Calu3 (cell line): ENCODE measurements at places on chromosomes 13 and 19. TPM values are rescaled to one million over a fixed set of nuclear protein-coding genes. Genes with fewer than 3 reads are reported as not detected.

Gene VSTM1
- not detected in 2 replicates for total RNA-seq

DNA sequence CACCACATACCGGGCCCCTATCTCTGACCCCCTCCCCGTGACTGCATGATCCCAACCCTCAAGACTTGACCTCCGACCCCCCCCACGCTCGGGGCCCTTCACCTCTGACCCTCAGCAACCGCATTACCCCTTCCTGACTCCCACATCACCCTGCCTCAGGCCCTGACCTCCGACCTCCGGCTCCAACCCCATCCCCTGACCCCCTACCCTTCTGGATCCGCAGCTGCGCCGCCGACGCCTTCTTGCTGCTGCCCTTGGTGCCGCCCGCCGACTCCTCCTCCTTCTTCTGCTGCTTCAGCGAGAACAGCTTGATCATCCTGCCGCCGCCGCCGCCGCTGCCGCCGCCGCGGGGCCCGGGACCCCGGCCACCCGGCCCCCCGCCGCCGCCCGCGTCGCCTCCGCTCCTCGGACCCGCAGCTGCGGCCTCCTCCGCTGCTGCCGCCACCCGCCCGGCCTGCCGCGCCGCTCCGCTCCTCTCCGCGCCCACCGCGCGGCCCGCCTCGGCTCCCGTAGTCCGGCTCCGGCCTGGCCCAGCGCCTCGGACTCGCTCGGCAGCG lies at the start of gene UBE2M:
TSS of gene UBE2M (minus strand) at position 546 of the 557 bp plus-strand sequence. CDS start at position 316, 230 bp downstream.
- H3K27me3 ChIP-seq = peaks cover 20% of the 10 kb centered on the region
- H3K27ac ChIP-seq = peak within 1 kb of the TSS; percentile 93
- H3K36me3 ChIP-seq = peaks cover 97% of the 10 kb centered on the region
- no peak for DNase-seq

DNA sequence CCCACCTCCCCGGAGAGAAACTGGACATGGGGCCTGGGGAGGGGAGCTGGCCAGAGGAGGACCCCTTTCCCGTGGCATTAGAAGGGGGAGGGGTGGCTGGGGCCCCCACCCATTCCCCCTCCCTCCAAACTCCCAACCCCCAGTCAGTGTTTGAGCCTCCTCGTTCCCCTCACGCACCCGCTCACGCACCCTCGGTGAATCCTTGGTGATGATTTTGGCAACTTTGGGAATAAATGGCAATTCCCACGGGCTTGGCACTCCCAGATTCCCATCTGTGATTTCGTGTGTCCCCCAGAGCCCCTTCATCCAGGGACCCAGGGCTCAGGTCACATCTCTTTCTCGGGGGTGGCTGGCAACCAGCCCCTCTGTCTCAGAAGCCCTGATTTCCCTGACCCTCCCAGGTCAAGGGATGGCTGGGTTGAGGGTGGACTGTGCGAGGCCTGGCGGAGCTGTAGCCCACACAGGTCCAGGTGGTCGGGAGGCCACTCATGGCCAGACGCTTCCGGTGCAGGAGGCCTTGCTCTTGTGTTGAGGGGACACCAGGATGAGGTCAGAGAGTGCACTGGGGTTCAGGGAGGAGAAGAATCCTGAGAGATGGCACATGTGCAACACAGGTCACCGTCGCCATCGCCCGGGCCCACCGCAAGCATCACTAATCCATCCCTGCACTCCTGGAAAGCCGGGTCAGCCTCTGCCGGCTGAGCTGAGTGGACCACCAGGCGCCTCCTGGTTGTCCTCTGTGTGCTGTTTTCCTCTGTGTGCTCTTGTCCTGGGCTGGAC lies 20.7 kb downstream of the EPN1 start:
- peaks cover 70% of the 10 kb centered on the region for H3K36me3 ChIP-seq
- no peaks in the 10 kb centered on the region for H3K27me3 ChIP-seq
- H3K27ac ChIP-seq = no peak overlapping the region
- H3K4me3 ChIP-seq = no peak overlapping the region

GRCh38 chr13:81199956-81200355 lies 859.0 kb upstream of the SPRY2 start:
- H3K27ac ChIP-seq = no peak overlapping the region
- no peak for DNase-seq

- peaks cover 8% of the 10 kb centered on the region for H3K4me1 ChIP-seq
- peaks cover 21% of the 10 kb centered on the region for H3K36me3 ChIP-seq
- H3K27me3 ChIP-seq = no peaks in the 10 kb centered on the region
- H3K4me3 ChIP-seq = no peak overlapping the region
These were observed 3.5 kb downstream of the KLF2 start for GRCh38 chr19:16327911-16328823.

- H3K4me3 ChIP-seq = no peak overlapping the region
- no peaks in the 10 kb centered on the region for H3K36me3 ChIP-seq
- H3K4me1 ChIP-seq = no peaks in the 10 kb centered on the region
These were observed 172.0 kb downstream of the TSHZ3 start for GRCh38 chr19:31177246-31177645.

DNA sequence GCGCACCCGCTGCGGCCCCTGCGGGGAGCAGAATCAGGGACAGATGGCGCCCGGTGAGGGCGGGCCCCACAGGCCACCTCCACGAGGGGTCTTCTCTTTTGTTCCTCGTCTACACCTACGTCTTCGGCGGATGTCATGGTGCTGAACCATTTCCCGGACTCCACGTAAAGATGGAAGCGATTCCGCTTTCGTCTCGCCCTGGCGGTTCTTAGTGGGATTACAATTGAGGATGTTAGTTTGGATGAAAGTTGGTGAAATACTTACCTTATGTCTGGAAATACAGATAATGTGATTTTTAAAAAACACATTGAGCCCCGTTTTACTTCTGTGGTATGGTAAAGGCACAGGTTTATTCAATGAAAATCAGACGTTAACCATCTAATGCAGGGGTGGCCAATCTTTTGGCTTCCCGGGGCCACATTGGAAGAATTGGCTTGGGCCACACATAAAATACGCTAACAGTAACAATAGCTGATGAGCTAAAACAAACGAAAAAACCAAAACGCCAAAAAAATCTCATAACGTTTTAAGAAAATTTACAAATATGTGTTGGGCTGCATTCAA lies 1.4 kb upstream of the ZMYM5 start:
- peak overlapping the region; percentile 88 for H3K27ac ChIP-seq
- no peaks in the 10 kb centered on the region for H3K27me3 ChIP-seq

DNA sequence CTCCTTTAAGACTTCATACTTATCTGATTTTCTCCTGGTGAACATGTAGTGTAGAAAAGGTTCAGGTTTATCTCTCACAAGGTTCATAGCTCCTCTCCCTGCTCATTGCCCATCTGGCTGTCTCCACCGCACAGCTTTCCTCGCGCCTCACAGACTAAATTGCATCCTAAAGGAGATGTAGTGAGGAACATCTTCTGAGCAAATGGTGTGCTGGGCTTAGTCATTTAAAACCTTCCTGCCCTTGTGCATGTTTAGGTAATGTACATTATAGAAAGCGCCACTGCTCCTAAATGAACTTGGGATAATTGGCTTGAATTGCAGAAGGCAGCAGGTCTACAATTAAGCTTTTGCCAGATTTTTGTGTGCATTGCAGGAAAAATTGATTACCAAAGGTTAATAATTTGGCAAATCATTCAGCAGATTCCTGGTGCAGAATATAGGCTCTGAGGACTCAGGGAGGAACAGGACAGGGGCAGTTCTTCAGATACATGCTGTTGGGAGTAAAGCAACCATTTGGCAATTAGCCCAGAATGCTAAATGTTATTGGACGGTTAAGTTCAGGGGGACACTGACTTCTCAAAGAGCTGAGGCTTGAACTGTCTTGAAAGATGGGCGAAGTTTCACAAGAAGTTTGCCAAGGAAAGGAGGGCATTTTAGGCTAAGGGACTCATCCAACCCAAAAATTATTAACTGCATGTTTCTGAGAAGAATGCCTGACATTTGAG lies 108.4 kb upstream of the CLDN10 start:
- no peaks in the 10 kb centered on the region for H3K4me1 ChIP-seq
- H3K27me3 ChIP-seq = no peaks in the 10 kb centered on the region
- no peak for DNase-seq
- no peak overlapping the region for H3K27ac ChIP-seq
- H3K4me3 ChIP-seq = no peak overlapping the region
- no peaks in the 10 kb centered on the region for H3K36me3 ChIP-seq

DNA sequence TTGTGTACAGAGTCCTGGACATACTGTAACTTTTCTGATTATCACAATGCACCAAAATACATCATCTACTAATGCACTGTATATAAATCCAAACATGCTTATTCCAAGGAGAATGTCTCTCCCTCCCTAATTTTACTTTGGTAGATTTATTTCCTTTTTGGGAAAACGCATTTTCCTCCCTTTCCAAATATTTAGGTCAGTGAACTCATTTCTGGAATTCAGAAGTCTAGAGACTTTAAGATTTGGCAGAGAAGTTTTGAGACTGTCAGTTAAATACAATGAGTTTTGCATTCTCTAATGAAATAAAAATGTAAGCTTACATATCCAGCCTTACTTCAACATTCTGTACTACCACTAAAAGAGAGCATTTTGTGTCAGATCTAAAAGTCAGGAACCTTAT lies 165.8 kb upstream of the EDNRB start:
- no peak overlapping the region for H3K27ac ChIP-seq
- no peaks in the 10 kb centered on the region for H3K36me3 ChIP-seq
- no peaks in the 10 kb centered on the region for H3K4me1 ChIP-seq
- no peaks in the 10 kb centered on the region for H3K27me3 ChIP-seq
- no peak for DNase-seq

DNA sequence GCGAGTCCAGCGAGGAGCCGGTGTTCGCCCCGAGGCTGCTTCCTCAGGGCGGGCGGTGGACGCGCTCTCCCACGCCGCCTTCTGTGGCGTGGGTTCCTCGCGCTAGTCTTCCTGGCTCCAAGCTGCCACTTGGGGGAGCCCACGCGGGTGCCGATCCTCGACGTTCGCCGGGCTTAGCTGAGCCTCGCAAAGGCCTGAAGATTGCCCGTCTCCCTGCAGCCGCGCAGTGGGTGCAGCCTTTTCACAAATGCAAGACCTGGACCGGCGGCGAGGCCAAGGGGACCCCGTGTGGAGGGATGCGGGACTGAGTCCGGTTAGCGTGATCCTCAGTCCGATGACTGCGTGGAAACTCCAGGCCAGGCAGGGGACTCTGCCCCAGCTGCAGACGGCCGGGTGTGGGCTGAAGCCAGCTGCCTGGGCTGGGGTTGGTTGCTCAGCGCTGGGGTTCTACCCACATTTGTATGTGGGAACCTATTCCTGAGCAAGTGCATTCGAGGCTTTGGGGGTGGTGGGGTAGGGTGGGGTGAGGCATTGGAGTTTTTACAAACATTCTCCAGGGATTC lies 16.6 kb upstream of the LRP3 start:
- H3K4me3 ChIP-seq = peak overlapping the region; percentile 97
- H3K4me1 ChIP-seq = peaks cover 32% of the 10 kb centered on the region
- H3K36me3 ChIP-seq = peaks cover 39% of the 10 kb centered on the region
- H3K27ac ChIP-seq = peak overlapping the region; percentile 100

GRCh38 chr13:80921541-80921940 lies 580.6 kb upstream of the SPRY2 start:
- H3K27me3 ChIP-seq = no peaks in the 10 kb centered on the region
- no peak overlapping the region for H3K27ac ChIP-seq
- DNase-seq = no peak
- H3K4me1 ChIP-seq = no peaks in the 10 kb centered on the region
- H3K4me3 ChIP-seq = no peak overlapping the region

DNA sequence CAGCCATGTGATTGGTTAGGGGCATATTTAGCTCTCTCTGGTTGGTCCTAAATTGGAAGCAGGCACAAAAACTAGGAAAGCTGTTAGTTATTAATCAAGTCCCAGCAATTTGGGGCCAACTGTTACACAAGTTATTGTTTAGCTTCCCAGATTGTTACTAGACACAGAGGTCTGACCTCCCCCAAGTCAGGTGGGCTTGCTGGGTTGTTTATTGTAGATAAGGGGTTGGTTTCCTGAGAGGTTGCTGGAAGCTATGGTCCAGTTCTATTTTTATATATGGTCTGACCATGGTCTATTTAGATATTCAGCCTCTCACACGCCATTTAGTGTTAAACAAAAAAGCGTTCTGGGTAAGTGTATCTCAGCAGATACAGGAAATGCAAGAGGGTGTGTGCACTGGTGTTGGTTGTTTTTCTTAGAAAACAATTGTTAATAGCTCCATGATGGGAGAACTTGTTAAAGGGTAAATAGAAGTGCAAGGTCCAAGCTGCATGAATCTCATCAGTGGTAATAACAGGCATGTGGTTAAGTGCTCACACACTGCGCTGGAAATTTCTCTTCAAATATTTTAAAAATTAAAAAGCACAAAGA lies 150.0 kb downstream of the RAP2A start:
- H3K27ac ChIP-seq = no peak overlapping the region
- H3K36me3 ChIP-seq = no peaks in the 10 kb centered on the region
- DNase-seq = no peak

- H3K4me1 ChIP-seq = no peaks in the 10 kb centered on the region
- no peak overlapping the region for H3K4me3 ChIP-seq
- no peaks in the 10 kb centered on the region for H3K27me3 ChIP-seq
- H3K27ac ChIP-seq = no peak overlapping the region
These were observed 500.9 kb downstream of the MYO16 start for GRCh38 chr13:109130093-109130835.

DNA sequence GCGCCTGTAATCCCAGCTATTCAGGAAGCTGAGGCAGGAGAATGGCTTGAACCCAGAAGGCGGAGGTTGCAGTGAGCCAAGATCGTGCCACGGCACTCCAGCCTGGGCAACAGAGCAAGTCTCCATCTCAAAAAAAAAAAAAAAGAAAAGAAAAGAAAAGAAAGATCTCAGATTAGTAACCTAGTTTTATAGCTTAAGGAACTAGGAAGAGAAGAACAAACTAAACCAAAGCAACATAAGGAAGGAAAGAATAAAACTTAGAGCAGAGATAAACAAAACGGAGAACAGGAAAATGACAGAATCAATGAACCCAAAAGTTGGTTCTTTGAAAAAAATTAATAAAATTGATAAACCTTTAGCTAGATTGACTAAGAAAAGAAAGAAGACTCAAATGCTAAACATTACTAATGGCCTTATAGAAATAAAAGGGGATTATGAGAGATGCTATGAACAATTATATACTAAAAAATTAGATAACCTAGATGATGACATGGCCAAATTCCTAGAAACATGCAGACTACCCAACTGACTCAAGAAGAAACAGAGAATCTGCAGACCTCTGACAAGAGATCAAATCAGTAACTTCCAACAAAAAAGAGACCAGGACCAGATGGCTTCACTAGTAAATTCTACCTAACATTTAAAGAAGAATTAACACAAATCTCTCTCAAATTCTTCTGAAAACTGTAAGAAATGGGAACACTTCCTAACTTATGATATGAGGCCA lies 68.2 kb downstream of the CDADC1 start:
- H3K4me3 ChIP-seq = no peak overlapping the region
- H3K36me3 ChIP-seq = peaks cover 5% of the 10 kb centered on the region

GRCh38 chr13:111911121-111911720 lies 155.7 kb upstream of the SOX1 start:
- H3K4me3 ChIP-seq = no peak overlapping the region
- DNase-seq = no peak
- no peak overlapping the region for H3K27ac ChIP-seq
- no peaks in the 10 kb centered on the region for H3K36me3 ChIP-seq
- H3K4me1 ChIP-seq = no peaks in the 10 kb centered on the region

- peak; percentile 61 for DNase-seq
- H3K27ac ChIP-seq = peak overlapping the region; percentile 81
- no peaks in the 10 kb centered on the region for H3K27me3 ChIP-seq
- H3K36me3 ChIP-seq = peaks cover 28% of the 10 kb centered on the region
- peaks cover 59% of the 10 kb centered on the region for H3K4me1 ChIP-seq
These were observed 51.5 kb downstream of the BICRA start for GRCh38 chr19:47660435-47660832.

- H3K36me3 ChIP-seq = peaks cover 10% of the 10 kb centered on the region
- H3K27ac ChIP-seq = peak overlapping the region; percentile 65
- H3K27me3 ChIP-seq = no peaks in the 10 kb centered on the region
- peak; percentile 26 for DNase-seq
- H3K4me1 ChIP-seq = peaks cover 16% of the 10 kb centered on the region
- no peak overlapping the region for H3K4me3 ChIP-seq
These were observed 543.7 kb downstream of the EFNB2 start for GRCh38 chr13:105991622-105992277.
